Activated T-cell treated with anti-CD3 and anti-CD28 coated beads for 48 hours (primary cell): ENCODE measurements at places on chromosomes 3 and 15.

GRCh38 chr3:14143271-14144225, 18.7 kb downstream of the TMEM43 start:
- no peak for DNase-seq

DNA sequence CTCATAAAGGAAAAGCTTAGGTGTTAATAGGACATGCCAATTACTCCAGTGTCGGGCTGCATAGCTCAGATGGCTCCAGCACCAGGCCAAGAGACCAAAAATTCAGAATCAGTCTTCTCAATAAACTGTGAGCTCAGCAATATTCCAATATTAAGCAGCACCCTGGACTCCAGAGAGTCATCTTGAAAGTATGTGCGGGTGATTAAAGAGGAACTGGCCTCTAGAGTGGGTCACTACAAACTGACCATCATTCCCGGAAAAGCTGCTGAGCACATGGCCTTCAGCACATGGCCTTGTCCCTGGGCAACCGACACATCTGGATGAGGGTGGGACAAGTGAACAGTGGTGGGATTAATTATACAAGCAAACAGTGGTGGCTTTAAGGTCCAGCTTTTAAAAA, 59.0 kb downstream of the MAGI1 start:
- no peak for DNase-seq

DNA sequence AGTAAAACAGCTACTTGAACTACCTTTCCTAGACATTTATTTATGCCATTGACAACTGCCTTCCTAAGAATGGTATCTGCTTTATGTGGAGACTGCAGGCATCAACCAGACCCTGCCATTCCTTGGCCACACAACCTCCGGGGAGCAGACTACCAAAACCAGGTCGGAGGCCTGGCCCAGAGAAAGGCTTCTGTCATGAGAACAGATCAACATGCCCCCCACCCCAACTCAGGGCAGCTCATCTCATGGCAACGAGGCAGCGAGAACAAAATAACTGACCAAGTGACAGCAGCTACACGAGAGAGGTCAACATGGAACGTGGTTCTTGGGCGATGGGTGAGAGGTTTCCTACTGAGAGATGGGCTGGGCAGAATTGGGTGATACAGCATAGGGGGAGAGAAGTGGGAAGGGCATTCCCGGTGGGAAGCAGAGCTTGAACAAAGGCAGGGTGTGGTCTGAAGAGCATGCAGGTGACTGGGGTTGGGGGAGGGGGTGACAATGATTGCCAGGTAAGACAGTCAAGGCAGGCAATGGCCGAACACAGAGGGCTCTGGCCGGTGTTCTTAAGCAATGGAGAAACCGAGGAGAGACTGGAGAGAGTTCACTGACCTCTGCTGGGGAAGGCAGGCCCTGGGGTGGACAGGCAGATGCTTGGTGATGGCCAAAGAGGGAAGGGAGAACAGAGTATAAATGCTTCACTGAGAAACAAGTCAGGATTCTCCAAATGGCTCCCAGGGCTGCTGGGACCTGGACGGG, 33.9 kb downstream of the CCDC12 start:
- no peak for DNase-seq

GRCh38 chr3:70824773-70825172, 512.3 kb upstream of the MDFIC2 start:
- no peak for DNase-seq

DNA sequence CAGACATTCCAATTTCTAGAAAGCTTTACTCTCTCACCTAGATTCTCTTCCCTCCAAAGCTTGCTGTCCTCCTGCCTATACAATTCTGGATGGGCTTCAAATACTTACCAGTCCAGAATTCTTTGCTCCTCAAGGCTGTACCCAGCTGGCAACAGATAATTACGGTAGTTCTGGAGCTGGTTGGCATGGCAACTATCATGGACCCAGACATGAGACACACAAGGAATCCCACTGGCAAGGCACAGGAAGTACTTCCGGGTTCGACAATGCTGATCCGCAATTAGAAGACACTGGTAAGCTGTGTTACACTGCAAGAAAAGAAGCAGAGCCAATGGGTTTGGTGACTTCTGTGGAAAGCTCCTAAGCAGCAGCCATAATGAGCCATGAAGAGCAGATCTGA, 37.9 kb downstream of the TUBGCP4 start:
- no peak for DNase-seq

DNA sequence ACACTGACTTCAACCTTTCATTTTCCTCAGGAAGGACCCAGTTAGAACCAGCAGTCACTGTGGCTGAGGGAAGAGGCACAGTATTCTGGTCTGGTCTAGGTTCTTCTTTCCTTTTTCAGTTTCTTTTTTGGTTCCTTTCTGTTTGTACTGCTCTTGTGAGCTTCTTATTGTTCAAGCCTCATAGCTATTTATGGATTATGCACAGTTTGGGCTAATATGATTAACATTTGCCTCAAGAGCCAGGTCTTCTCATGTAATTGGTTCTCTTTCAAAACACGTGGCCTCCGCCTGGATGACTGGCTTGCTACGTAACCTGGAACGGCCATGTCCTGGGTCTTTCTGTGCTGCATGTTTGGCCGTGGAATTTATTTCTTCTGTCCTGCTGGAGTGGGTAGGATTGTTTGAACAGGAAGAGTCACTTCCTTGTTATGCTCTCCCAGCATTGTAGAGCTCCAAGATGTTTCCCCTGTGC, 43.3 kb downstream of the RBMS3 start:
- no peak for DNase-seq

- DNase-seq, result no peak
These were observed 249.7 kb downstream of the ADAMTS17 start for GRCh38 chr15:100092034-100092433.

- DNase-seq, result no peak
These were observed 177.5 kb downstream of the SUCNR1 start for GRCh38 chr3:152050903-152051302.

DNA sequence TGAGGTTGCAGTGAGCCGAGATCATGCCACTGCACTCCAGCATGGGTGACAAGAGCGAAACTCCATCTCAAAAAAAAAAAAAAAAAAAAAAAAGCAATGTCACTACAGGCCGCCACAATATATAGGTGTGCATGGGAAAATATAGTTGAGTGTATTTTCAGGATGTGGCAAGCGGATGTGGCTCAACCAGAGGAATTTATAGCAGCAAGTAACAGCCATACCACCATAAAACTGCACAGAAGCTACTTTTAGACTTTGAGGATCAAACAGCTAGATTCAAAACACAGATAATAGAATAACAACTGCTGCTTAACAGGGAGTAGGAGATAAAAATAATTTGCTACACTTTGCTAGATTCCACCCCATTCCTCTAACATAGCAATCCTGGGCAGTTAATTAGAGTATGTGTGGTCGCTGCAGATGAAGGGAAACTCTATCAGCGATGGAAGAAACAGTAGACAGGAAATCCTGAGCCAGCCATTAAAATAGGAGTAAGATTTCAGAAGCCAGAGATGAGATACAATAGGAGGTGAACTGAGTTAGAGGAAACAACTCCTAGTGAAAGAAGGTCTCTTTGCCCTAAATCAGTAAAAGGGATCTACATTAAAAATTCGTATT, 318.7 kb upstream of the STT3B start:
- DNase-seq, result no peak

- no peak for DNase-seq
These were observed 161.6 kb downstream of the TIGIT start for GRCh38 chr3:114455432-114455831.

DNA sequence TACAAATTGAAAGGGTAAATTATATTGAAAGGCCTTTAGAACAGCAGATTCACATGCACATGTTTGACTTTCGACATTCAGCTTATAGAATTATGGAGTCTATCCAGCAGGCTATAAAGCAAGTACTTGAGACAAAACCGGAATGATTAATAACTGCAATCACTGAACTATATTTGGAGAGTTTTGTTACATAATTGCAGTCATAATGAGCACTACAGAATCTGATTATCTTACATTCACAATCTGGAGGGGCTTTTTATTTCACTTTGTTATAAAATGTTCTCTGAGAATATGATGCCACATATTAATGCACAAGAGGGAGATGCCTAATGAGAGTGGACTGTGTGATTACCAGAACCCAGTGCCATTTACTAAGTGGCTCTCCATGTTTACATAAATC, 64.3 kb downstream of the NSUN3 start:
- DNase-seq, result no peak

- DNase-seq, result no peak
These were observed 111.9 kb upstream of the KLHL25 start for GRCh38 chr15:85906640-85907039.

- no peak for DNase-seq
These were observed 1016.6 kb downstream of the PLOD2 start for GRCh38 chr3:145144361-145144760.

- no peak for DNase-seq
These were observed 54.8 kb upstream of the DLG1 start for GRCh38 chr3:197353001-197353866.

DNA sequence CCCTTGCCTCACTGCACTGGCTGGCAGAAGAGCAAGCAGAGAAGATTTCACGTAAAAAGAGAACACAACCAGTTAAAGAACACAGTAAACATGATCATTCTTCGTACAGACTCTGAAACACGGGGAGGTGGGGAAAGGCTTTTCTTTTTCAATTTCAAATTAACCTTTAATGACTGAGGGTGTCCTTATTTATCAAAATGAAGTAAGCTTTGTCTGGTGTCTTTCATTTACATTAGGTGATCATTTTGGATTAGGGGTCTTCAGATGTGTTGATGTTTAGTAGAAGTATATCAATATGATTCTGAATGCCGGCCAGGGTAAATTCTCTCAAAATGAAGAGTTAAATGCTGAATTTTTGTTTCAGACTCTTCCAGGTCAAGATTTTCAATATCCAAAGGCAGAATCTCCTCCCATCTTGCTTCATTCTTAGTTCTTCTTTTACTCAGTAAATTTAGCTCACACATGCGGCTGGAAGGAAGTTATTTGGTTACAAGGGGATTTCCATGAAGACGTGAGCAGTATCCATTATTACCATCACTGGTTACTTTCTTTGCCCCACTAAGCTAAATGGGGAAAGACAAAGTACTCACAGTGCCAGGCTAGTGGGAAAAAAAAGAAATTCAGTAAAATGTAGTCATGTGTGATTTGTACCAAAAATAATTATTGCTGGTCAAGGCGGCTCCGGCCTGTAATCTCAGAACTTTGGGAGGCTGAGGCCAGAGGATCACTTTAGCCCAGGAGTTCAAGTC, 272.2 kb upstream of the NR2F2 start:
- no peak for DNase-seq

DNA sequence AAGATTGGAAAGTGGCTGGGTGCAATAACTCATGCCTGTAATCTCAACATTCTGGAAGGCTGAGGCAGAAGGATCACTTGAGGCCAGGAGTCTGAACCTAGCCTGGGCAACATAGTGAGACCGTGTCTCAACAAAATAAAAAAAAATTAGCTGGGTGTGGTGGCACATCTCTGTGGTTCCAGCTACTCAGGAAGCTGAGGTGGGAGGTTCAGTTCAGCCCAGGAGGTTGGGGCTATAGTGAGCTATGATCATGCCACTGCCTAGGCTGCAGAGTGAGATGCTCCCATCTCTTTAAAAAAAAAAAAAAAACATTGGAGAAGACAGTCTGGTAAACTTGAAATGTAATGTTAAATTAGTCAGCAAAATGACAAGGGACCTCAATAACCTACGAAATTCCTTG, 57.9 kb downstream of the STAG1 start:
- no peak for DNase-seq

DNA sequence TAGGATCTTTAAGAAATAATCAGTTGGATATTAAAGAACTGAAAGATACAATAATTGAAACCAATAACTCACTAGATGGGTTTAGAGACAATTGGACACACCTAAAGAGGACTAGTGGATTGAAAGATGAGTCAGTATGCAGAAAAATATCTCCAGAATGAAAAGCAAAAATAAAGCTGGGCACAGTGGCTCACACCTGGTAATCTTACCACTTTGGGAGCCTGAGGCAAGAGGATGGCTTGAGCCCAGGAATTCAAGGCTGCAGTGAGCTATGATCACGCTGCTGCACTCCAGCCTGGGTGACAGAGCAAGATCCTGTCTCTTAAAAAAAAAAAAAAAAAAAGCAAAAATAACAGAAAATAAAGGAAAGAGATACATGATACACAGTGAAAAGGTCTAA, 37.4 kb upstream of the CCDC174 start:
- DNase-seq, result no peak

- DNase-seq, result no peak
These were observed 660.8 kb downstream of the MECOM start for GRCh38 chr3:169002689-169003088.

GRCh38 chr3:13401149-13401548, 19.0 kb downstream of the NUP210 start:
- no peak for DNase-seq

DNA sequence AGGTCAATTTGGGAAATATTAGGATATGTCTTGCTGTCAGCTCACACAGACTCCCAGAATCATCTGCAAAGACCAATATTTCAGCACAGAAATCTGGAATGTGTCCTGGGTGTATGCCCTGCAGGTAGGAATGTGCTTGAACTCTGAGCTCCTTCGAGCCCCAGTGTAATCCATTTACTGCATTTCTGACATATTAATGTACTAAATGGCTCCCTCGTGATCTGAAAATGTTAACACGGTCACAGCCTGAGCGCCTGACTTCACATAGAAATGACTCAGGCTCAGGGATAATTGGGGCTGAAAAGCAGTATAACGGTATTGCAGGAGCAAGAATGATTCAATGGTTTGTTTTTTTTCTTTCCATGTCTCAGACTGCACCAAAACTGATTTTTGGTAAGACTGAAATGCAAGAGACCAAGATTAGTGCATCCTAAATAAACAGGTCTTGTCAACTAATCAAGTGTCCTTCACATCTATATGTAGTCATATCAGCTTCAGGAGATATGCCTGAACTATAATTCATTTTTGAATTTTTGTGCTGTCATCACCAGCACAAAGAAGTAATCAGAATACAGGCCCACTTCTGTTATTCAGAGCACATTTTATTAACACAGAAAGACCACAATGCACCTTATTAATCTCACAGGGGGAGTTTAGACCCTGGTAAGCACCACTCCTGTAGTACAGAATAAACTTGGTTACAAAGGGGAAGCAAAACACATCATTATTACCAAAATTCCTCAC, 49.8 kb downstream of the DCLK3 start:
- DNase-seq, result no peak

- DNase-seq, result no peak
These were observed 127.3 kb downstream of the PPM1L start for GRCh38 chr3:160883373-160883772.

GRCh38 chr3:154625756-154626155, 195.8 kb upstream of the GPR149 start:
- no peak for DNase-seq

DNA sequence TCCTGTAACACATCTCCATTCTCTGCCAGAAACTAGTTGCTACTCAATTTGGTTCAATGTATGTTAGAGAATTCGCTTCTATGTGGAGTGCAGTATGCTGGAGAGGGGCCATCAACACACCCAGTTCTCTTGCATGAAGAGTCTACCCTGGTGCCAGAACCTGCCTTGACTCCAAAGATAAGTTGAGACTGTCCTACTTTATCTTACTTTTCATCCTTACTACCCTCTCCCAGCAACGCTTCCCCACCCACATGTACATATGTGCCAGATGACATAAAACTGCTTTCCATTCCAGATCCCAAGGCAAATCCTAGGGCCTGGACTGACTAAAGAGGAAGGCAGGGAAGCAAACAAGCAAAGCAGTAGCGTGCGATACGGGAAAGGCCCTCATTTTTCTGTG, 442.6 kb upstream of the THRB start:
- no peak for DNase-seq
